ENCODE measurements at places on chromosomes 4 and X.
A peak's percentile ranks its signal among the peaks of the same experiment; 100 is the strongest.

DNA sequence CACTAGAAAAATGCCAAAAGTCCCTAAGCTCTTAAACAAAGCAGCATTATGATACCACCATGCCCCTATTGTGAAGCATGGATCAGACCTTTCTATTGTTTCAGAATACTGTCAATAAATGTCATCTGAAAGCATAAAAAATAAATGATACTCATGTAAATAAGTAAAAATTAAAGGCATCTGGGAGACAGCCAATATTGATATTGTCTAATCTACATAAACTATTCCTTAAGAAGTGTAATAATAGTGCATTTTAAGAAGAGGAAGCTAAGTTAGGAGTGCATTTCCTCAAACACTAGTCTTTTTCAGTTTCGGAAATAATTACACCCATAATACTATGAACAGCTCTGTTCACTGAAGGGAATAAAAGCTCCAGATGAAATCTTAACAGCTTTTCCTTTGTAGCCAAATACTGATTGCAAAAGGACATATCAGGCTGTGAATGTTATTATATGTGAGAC lies 181.6 kb downstream of the SPOCK3 start:
- no peak for DNase-seq

GRCh38 chrX:44708470-44708869 lies 135.4 kb upstream of the DUSP21 start:
- no peak for DNase-seq

DNA sequence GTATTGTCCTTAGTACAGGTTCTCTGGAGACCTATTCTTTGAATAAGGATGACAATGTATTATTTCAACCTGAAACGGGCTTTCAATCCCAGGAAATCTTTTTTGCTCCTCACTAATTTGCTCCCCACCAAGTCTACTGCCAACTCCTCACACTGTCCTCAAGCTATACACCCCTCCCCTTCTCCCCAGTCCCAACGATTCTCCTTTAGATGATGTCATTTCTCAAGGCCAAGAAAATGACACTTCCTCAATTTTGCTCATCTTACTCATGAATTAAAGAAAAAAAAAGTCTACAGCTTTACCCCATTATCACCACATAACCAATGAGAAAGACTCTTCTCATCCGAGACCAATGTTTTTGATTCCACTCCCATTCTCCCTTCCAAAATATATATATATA lies 20.6 kb downstream of the AP1S2 start:
- DNase-seq, result no peak

GRCh38 chr4:138999666-139000065 lies 15.9 kb upstream of the NOCT start:
- DNase-seq, result no peak

GRCh38 chrX:2781226-2781571 lies 29.4 kb downstream of the XG start:
- no peak for DNase-seq

DNA sequence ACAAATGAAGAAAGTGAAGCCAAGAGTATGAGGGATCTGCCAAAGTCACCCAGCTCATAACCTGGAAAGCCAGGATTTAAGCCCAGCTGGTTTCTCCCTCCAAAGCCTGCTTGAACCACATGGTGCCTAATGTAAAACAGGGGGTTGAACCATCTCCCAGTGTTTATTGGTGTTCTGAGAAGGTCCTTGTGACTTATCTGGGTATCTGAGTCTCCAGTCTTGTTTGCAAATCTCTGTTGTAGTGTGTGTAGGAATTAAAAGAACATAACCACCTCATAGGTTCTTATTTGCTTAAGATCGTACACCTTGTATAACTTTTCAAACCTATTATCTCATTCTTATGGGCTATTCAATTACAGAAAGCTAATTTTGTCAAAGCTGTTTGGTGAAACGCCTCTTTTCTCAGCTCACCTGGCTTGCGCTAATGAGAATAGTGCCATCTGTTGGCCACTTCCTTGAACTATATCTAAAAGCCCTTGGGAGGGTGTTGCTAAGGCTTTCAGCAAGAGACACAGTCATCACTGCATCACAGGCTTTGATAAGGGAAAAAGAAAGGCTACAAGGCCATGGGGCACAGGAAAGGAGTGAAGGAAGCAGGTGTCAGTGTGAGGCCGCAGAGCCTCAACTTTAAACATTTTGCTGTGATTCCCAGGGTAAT lies 34.0 kb downstream of the ETDB start:
- DNase-seq, result no peak

DNA sequence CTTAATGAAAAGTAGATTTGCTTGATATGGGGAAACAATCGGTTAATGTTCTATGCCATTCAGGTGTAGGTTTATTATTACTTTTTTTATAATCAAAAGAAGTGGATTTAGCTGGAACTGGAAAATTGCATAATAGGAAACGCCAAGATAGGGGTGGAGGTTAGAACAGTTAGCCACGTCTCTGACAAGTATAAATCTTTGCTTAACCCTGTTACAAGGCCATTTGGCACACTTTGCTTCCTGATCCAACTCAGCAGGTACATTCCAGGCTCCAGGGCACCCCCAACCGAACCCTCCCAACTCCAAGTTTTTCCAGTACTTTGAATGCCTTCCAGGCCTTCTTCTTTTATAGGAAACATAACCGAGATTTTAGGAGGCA lies 50.6 kb upstream of the ACSL4 start:
- no peak for DNase-seq

DNA sequence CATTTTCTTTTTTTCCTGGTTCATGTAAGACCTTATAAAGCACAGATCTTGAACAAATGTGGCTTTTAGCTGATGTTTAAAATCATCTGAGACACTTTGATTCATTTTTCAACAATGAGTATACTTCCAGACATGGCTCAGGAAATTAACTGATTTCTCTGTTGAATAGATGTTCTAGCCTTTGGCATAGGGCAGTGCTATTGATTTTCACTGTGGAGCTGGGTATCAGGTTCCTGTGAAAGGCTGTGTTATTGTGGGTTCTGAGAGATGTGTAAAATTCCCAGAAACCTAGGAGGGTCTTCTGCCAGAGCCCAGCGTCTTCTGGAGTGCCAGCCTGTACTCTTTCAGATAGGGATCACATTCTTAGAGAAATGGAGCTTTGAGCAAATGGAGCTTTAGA lies 278.9 kb downstream of the EPHA5 start:
- DNase-seq, result no peak

DNA sequence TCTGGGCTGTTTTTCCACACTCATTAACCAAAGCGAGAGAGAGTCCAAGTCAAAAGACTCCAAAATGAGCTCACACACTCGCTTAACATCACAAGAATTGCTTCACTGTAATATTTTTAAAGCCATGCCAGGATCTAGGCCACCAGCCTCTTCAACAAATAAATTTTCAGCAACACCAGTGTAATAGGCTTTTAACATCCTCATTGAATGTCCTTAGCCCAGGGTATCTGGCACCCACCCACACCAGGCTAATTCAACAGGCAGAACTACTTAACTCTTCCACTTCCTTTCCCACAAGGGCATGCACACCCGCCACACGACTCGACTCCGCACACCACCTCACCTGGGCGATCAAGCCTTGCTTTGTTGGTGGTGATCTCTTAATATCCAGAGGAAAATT lies 34.2 kb downstream of the FAT1 start:
- no peak for DNase-seq

- DNase-seq, result no peak
Measured at GRCh38 chr4:46503739-46504138, 113.8 kb upstream of the GABRA2 start.

DNA sequence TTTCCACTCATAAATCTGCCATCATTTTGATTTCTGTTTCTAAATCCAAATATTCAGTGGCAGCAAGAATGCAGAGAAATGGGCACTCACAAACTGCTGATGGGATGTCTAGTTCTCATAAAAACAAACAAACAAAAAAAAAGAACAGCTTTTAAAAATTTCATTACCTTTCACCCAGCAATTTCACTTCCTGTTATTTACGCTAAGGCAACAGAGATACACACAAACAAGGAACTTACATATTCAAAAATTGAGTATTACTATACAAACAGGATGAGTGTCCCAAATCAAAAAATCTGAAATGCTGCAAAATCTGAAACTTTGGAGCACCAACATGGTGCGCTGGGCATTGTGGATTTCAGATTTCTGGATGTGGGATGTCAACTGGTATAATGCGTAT lies 36.4 kb downstream of the FAT1 start:
- DNase-seq, result no peak

- DNase-seq, result no peak
Measured at GRCh38 chr4:170853422-170854021, 763.8 kb upstream of the AADAT start.

GRCh38 chr4:7852568-7853185 lies 87.0 kb downstream of the AFAP1 start:
- DNase-seq, result no peak

DNA sequence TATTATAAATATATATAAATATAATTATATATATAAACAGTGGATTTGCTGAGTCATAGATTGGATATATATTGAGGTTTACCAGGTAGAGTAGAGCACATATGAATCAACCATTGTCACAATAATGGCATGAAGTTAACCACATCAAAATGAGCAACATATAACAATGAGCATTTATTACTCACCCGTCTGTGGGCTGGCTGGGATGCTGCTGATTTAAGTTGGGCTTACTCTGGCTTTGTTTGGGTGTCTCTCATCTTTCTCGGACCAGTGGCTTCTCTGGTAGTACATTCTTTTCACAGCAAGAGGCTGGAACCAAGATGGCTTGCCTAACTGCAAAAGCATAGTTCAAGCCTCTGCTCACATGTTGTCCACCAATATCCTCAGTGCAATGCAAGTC lies 111.7 kb upstream of the TAPT1 start:
- peak; percentile 74 for DNase-seq

GRCh38 chrX:154460326-154460725 lies 2.2 kb downstream of the PLXNA3 start:
- DNase-seq, result no peak

- DNase-seq, result no peak
Measured at GRCh38 chr4:3522326-3522640, 9.9 kb downstream of the LRPAP1 start.

DNA sequence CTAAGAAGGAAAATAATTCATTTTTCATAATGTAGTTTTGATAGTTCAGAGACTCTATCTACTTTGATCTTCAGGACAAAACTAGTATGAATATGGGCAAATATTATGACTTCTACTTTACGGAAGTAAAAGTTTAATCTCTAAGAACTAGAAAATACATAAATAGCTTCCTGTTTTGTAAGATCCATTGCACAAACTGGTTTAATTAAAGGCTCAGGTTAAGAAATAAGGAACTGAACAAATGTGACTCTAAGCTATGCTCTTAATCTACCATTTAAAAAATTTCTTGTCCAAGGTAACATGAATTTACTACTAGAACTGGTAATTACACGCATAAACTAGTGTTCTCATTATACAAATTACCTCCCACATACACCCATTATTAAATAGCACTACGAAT lies 360.6 kb downstream of the INPP4B start:
- no peak for DNase-seq

DNA sequence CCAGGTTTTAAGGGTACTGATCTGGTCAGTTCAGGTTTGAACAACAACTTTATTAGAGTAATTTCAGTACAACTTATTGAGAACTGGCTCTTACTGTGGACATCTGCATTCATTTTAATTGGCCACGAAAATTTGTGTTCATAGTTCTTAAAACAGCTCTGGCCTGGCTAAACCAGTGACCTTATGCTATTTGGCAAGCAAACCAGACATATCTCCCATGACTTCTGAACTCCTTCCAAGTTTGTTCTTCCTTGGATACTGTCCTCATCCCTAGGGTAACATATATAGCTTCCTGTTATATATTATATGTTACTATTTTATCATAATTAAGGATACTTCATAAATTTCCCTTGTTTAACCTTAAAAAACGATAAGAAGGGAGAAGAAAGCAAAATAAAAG lies 841.9 kb downstream of the TRAM1L1 start:
- DNase-seq, result no peak

- peak; percentile 37 for DNase-seq
Measured at GRCh38 chr4:66178906-66179305, 508.6 kb upstream of the EPHA5 start.

GRCh38 chrX:29746326-29746725 lies 469.0 kb upstream of the MAGEB2 start:
- DNase-seq, result peak; percentile 18

- no peak for DNase-seq
Measured at GRCh38 chrX:24782011-24782410, 88.3 kb downstream of the POLA1 start.

GRCh38 chr4:71300964-71301363 lies 37.9 kb upstream of the SLC4A4 start:
- no peak for DNase-seq

DNA sequence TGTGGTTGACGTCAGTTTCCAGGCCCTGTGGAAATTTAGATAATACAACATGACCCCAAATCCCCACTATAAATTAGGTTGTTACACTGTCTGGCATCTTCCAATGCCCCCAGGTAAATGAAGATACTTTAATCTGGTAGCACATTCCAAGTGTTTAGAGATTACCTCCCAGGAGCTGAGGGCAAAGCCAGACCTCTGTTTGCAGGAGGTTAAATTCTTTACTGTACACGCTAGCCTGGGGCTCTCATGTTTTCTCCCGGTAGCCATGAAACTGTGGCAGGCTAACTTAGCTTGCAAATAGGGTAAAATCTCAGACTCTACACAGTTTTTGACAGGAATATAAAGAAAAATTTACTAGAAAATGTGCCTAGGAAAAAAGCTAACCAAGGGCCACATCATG lies 450.0 kb downstream of the PDGFC start:
- DNase-seq, result no peak

DNA sequence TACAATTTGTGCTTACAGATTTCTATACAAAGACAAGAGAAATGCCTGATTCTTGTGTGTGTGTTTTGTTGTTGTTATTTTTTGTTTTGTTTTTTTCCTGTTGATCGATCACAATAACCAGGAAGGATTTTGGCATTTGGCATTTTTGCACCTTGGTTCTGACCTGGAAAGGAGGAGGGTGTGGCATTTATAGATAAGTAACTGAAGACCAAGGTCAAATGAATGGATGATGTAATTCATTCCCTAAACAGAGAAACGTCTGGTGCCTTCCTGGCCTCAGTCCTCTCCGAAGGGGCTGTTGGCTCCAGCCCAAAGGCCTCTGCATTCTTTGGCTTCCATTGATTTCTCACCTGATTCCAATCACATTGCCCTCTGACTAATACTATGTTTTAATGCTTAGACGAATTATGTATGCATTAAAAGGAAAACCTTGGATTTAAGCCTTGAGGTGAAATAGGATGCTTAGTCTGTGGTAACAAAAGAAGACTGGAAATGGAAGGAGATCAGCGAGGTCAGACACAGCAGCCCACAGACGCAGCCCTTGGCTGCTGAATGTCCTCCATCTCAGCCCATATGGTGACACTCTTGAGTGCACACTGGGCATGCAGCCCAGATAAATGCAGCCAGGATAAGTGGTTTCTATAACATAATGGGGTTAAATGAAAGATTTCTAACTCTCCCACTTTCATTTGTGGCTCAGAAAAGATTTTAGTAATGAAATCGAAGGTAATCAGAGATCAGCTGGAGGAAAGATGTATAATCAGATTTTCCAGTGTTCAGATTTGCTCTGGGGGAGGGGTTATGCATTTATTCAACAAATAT lies 60.5 kb upstream of the TRIM2 start:
- DNase-seq, result no peak

GRCh38 chr4:107519053-107519452 lies 201.0 kb downstream of the PAPSS1 start:
- DNase-seq, result peak; percentile 3

Measured in non-pigmented ciliary epithelial cell (primary cell).